Endothelial cell of umbilical vein (primary cell): ENCODE measurements at places on chromosomes 7 and 10. TPM values are rescaled to one million over a fixed set of nuclear protein-coding genes. Genes with fewer than 3 reads are reported as not detected.
A peak's percentile ranks its signal among the peaks of the same experiment; 100 is the strongest.

Gene FKBP6
- not detected in 2 replicates for total RNA-seq

DNA sequence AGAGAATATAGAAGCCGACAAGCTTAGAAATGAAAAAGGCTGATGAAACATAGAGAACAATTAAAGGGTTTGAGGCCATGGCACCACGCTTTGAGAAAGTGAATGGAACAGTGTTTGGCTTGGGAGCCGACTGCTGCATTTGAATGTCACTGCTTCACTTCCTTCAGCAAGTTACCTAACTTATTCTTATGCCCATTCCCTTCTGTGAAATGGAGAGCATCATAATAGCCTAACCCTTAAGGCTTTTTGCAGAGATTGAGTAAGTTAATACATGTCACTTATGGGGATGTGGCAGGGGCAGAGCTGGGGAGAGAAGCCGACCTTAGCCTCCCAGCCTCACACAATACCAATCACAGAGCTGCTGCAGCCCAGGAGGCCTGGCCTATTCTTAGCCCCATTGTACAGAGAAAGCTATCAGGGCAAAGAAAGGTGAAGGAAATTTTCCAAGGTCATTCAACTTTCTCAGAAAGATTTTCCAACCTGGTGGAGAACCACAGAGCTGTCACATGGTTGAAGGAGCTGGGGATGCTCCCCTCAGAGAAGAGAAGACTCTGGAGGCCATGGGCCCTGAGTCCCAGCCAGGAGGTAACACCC, 186.0 kb upstream of the GDF10 start:
- no peak for DNase-seq

DNA sequence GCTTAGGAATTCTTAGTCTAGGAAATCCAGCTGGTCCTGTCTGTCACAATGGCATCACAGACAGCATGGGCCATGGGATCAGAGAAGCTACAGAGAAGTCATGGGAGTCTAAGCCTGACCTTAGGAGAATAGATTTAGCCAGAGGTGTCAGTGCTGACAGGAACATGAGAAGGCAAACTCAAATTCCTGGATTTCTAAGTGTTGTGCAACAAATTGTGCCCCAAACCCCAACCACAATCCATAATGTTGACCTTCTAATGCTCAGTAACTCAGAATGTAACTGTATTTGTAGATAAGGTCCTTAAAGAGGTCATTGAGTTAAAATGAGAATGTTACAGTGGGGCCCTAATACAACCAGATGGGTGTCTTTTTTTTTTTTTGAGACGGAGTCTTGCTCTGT, 95.9 kb upstream of the RHOBTB1 start:
- no peak for DNase-seq

GRCh38 chr10:35921866-35922350, 279.8 kb upstream of the FZD8 start:
- DNase-seq, result no peak

Gene ATP6V0A4
- 0.24 TPM in 1 of 2 replicates, not detected in the other for total RNA-seq

Gene ZNF680
- 10.8 and 11.5 TPM in 2 replicates for total RNA-seq

GRCh38 chr10:23869548-23869947, 339.4 kb upstream of the KIAA1217 start:
- DNase-seq, result no peak

Gene MXI1
- 4.7 and 8.5 TPM in 2 replicates for total RNA-seq

DNA sequence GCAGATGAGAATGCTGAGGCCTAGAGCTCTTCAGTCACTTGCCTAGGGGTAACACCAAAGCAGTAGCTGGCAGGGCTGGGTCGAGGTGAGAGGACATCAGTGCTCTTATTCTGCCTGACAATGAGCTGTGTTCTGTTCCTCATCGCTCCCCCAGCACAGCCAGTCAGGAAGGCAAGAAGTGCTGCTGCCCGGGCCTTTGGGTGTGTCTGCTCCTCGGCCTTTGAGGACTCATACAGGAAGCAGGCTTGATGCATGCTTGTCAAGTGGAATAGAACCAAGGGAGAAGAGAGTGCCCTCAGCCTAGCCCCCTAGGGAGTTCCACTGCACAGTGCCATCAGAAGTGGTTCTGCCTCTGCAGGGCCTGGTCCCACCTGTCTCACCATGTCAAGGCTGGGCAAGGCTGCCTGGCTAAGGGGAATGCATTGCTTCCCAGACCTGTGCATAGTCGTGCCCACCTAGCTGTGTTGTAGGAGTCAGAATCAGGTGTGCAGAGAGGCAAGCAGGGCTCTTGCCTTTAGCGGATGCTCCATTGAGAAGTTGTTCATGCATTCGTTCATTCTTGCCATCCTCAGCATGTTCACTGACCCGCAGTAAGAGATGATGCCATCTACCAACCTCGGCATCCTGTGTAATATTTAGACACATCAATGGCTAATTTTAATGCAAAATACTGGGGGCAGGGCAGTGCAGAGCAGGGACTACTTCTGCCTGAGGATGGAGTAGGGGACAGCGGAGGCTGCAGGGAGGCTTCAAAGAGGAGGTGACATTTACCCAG, 156.6 kb downstream of the RPS24 start:
- DNase-seq, result no peak

Gene SEC61G
- 201 and 206 TPM in 2 replicates for total RNA-seq

DNA sequence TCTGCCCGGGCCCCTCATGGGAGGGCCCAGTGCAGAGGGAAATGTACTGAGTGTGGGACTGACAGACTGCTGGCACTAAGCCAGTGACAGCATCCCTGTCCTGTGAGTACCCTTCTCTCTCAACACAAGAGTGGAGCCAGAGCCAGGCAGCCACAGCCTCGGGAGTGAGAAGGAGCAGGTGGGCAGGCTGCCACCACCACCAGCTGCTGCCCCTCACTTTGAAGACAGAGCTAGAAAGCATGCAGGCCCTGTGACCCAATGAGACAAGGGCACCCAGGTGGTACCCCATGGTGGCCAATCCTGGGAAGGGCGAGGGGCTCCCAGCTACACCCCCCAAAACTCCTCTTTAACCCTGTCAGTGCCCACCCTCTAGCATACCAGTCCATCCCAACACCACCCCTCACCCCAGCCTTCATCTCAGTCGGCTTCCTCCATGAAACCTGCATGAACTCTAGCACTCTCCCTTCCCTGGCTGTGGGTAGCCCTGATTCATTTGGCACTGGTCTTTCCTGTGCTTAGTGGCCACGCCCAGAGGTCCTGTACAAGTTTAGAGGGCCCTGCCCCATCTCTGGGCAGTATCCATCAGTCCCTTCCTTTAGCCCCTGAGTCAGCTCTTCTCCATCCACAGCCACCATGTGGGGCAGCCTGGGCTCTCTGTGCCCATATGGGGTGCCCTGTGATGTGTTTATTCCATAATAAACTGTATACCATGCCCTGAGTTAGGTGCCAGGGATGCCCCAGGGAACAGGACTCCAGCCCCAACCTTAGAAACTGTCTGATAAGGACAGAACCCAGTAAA, 207.0 kb upstream of the ZMIZ1 start:
- DNase-seq, result no peak

DNA sequence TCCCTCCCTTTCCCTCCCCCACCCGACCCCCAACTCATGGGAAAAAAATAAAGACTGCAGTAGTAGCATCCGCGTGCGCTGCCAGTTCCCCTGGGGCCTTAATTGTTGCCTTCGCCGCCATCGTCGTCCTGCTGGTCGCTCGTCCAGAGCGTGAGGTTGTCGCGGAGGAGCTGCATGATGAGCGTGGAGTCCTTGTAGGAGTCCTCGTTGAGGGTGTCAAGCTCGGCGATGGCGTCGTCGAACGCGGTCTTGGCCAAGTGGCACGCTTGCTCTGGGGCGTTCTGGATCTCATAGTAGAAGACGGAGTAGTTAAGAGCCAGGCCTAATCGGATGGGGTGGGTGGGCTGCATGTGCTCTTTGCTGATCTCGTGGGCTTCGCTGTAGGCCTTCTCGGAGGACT, 27.0 kb downstream of the HSPB1 start:
- DNase-seq, result no peak

Gene CDCA7L
- total RNA-seq, result 91.6 and 93.7 TPM in 2 replicates

DNA sequence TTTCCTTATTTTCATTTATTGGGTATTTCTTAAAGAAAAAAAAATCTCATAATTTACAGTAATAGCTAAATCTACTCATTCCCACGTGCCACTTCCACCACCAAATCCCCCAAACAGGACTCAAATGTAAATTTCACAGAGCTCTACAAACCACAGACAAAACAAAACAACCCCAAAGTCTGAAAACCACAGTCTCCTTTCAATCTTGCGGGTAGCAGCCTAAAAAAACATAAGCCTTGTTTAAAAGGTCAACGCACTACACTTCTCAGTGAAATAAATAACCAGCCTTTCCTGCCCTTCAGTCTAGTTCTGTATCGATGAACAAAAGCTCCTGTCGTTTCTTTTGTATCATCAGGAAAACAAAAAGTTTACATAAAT, 121.8 kb upstream of the AFAP1L2 start:
- no peak for DNase-seq

- DNase-seq, result no peak
These were observed 71.2 kb downstream of the ALOX5 start for GRCh38 chr10:45444976-45445898.

Gene CFAP69
- total RNA-seq, result 2.9 and 4.4 TPM in 2 replicates

- DNase-seq, result peak; percentile 60
These were observed 161.1 kb upstream of the SVIL start for GRCh38 chr10:29795850-29796249.
